ENCODE measurements at places on chromosomes 6 and 20.

GRCh38 chr6:36198986-36199385 lies 2.4 kb downstream of the BRPF3 start:
- DNase-seq: no peak

DNA sequence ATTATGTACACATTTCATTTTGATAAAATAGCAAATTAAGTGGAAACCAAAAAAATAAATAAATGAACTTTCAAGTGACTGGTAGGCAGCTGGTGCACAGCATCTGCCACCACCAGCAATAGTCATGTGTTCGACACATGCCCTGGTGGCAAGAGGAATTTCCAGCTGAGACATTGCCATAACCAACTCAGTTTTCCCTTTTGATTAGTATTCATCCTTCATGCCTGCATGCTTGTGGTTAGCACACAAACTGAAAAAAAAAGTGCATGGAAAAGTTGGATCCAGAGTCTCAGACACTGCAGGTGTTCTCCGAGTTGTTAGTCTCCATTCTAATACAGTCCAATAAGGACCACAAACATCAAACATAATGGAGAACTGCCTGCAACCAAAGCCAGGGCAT lies 156.0 kb upstream of the SOX4 start:
- no peak for DNase-seq

DNA sequence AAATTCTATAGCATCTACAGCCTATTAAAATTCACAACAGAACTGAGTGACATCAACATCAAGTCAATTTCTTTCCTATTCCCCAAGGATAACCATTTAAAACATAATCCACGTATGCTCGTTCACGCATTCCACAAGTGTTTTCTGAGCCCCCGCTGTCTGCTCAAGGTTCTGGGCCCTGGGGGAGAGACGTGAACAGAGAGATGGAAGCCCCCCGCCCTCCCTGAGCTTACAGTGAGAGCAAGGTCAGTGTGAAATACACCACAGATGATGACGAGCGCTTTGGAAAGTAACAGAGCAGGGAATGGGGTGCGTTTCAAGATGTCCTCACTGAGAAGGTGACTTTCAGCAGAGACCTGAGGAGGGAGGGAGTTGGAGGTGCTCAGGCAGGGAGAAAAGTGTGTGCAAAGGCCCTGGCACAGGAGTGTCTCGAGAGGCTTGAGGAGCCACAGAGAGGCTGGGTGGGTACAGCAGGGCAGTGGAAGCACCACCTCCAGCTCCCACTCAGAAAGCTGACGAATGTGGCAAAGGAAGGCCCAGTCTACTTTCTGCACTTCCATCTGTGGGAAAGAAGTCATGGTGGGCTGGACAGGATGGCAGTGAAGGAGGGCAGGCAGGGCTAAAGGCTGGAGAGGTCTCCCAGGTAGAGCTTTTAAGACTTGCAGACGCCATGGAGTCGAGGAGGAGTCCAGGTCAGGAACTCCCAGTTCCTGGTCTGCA lies 88.3 kb downstream of the DLL1 start:
- DNase-seq: no peak

DNA sequence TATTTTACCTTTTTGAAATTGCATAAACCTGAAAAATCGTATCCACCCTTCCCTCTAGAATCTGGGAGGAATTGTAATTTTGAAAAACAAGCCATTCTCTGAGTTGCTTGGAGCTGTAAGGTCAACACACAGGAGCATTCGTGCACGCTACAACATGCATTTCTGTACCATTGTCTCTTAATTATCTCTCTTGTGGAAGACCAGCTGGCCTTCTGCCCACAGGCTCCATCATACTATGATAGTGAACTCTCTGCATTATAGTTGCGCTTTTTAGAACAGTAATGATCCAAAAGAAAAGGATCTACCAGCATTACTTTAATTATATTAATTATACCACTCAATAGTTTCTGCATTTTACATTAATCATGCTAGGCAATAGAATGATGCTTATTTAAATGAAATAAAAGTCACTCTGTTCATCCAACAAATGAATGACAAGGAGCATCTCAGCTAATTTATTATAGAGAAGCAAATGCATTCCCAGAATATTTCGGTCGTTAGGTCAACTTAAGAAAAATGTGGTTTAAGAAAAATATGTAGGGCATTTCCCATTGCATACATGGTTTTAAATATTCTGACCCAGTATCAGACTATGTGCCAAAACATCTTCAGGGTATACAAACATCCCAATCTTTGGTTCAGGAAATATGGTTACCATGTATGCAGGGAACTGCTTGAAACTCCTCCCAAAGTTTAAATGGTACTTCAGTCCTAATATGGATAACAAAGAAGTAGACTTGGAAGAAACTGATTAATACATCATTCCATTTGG lies 263.5 kb downstream of the TFAP2A start:
- no peak for DNase-seq

GRCh38 chr6:15413466-15414234 lies 167.8 kb downstream of the JARID2 start:
- DNase-seq: no peak

GRCh38 chr20:23203310-23203709 lies 117.2 kb upstream of the CD93 start:
- DNase-seq: no peak

DNA sequence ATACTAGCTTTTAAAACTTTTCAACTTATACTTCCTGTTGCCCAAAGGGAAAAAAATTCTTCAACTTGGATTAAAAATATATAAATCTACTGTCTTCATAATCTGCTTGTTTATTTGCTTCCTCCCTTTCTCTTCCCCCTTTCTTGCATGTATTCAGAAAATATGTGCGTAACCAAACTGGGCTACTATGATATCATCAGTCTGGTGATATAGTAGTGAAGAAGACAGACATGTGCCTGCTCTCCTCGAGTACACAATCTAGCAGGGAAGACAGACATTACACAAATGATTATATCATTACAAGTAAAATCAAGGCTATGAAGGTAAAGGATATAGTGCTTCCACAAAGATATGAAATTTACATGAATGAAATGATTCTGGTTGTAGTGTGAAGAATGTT lies 31.0 kb downstream of the IBTK start:
- no peak for DNase-seq

- DNase-seq: no peak
These were observed 24.4 kb upstream of the ADTRP start for GRCh38 chr6:11802886-11803590.

GRCh38 chr6:132902901-132903300 lies 88.5 kb downstream of the RPS12 start:
- no peak for DNase-seq

GRCh38 chr20:3753501-3754275 lies 13.9 kb downstream of the ADISSP start:
- no peak for DNase-seq

DNA sequence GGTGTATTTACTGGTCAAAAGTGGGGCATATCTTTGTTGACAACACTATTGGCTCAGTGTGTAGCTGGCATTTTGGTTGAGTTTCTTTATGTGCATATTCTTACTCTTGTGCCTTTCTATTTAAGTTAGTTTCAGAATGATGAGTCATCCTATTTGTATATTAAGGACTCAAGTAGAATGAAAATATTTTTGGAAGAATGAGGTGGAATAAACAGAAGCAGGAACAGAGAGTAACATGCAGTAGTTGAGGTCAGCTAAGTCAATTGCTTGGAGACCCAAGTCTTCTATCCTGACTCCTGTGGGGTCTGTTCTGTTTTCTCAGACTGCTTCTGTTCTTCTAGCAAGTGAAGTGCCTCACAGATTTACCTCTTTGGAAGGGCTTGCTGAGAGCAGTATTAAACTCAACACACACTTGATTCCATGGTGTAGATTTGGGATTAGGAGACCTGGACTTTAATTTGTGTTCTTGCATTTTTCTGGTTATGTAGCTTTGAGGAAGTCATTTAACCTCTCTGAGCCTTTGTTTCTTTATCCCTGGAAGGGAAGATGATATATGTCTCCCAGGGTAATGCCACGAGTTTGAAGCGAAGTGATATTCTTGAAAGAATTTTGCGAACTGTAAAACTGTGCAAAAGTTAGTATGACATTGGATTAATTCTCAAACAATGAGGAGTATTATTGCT lies 324.3 kb downstream of the QKI start:
- DNase-seq: no peak

All from activated T-cell treated with anti-CD3 and anti-CD28 coated beads, Interleukin-2, amount 50 U/mL, for 72 hours (primary cell).